BJ (cell line): ENCODE measurements at places on chromosomes 12 and 14. TPM values are rescaled to one million over a fixed set of nuclear protein-coding genes. Genes with fewer than 3 reads are reported as not detected.

GRCh38 chr14:87196436-87196835 lies 796.5 kb downstream of the GALC start:
- DNase-seq: peak; percentile 22

DNA sequence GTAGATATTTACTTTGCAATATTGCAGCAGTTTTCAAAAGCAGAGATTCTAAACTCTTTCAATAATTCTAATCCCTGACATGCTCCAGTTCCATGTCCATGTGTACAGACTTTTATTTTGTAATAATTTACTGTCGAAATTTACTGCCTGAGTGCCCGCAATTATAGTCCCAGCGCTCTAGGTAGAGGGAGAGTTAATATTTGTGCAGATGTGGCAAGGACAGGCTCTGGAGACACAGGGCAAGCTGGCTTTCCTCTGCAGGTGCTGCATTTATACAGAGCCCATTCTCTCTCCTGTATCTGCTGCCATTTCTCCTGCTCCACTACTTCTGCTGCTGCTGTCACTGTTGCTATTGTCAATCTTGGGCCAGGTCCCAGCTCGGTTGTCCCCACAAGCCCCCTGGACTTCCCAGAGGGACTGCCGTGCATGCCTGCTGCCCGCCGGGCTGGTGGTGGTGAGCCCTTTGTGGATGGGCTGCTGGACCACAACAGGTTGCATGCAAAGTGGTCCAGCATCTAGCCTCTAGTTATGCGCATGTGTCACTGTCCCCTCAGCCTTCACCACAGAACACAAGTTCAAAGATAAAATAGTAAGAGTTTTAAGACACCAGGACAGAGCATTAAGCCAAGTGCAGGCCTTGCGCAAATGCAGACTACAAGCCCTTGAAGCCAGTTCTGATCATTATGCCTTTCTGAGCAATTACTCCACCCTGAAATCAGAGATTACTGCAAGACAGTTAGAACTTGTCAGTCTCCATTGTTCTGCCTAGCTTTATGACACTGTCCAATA lies 40.8 kb upstream of the CSRP2 start:
- DNase-seq: no peak

DNA sequence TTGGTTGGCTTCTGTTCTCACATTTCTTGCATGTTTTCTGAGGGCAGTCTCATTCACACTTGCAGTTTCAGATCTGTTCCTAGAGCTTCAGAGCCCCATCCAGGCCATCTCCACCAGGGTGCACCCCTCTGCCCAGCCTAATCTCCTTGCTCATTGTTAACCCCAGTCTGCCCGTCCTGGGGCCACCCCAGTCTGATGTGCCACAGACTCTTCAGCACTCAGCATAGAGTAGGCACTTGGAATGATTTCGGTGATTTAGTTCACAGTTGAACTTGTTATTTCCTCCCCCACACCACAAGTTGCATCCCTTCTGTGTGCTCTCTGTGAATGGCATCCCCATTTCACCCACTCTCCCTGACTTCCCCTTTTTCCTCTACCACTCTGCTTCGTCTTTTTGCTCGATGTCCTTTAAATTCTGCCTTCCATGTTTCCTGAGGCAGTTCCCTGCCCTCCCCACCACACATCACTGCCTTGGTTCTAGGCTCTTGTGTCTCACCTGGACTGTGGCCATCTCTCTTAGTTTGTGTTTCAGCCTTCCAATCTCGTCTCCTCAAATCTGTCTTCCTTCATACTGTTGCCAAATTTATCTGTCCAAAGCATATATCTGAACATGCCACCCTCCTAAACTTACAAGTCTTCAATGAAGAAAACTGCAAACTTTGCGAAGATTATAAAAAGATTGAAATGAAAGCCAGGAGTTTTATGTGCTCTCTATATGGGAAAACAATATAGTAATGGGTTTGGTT lies 41.5 kb downstream of the ANO6 start:
- no peak for DNase-seq

- DNase-seq: no peak
Measured at GRCh38 chr14:98684468-98684867, 587.5 kb downstream of the BCL11B start.

GRCh38 chr12:92065018-92065499 lies 80.6 kb downstream of the BTG1 start:
- no peak for DNase-seq

- no peak for DNase-seq
Measured at GRCh38 chr12:4434706-4435425, 10.7 kb downstream of the FGF6 start.

- DNase-seq: no peak
Measured at GRCh38 chr14:23647619-23648018, 11.5 kb downstream of the DHRS2 start.

- no peak for DNase-seq
Measured at GRCh38 chr14:23131482-23131881, 12.4 kb upstream of the CEBPE start.

DNA sequence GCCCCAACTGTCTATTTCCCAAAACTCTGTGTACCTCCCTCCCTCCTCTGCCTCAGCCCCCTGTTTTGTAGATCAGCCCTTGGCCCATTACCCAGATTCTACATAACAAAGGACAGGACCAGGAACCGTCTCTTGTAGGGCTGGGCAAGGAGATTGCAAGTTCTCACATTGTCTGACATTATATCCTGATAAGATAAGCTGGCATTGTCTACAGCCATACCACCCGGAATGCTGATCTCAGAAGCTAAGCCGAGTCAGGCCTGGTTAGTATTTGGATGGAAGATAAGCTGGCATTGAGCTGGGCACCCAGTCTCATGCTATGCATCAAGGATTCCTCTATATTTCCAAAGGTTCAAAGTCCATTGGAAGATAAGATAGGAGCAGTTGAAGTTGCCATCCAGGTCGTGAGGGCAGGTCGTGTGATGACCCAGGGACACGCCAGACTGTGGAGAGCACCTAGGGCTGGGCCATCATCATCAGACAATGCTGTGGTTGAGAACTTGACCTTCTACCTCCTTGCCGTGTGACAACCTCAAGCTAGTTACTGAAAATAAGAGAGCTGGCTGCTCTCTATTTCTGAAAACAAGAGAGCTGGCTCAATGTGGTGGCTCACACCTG lies 29.5 kb downstream of the PHETA1 start:
- DNase-seq: no peak

OVCH1 gene
- polyA plus RNA-seq: 0.05 and 0.06 TPM in 2 replicates

CSAD gene
- 27.3 and 30.7 TPM in 2 replicates for polyA plus RNA-seq

LALBA gene
- not detected in 2 replicates for polyA plus RNA-seq

APOF gene
- polyA plus RNA-seq: not detected in 2 replicates

OR6C70 gene
- not detected in 2 replicates for polyA plus RNA-seq

INSM2 gene
- not detected in 2 replicates for polyA plus RNA-seq

DCN gene
- polyA plus RNA-seq: 823 and 944 TPM in 2 replicates

SLC35F4 gene
- polyA plus RNA-seq: not detected in 2 replicates
